BJ (cell line): ENCODE measurements at places on chromosomes 6 and 20.

- no peak for DNase-seq
These were observed 253.4 kb downstream of the HACE1 start for GRCh38 chr6:104606361-104606760.

- no peak for DNase-seq
These were observed 68.3 kb downstream of the FHL5 start for GRCh38 chr6:96631248-96631647.

- DNase-seq: peak; percentile 17
These were observed 28.1 kb upstream of the AKAP7 start for GRCh38 chr6:131107151-131107550.

- no peak for DNase-seq
These were observed 178.9 kb upstream of the RNF217 start for GRCh38 chr6:124783344-124783743.

DNA sequence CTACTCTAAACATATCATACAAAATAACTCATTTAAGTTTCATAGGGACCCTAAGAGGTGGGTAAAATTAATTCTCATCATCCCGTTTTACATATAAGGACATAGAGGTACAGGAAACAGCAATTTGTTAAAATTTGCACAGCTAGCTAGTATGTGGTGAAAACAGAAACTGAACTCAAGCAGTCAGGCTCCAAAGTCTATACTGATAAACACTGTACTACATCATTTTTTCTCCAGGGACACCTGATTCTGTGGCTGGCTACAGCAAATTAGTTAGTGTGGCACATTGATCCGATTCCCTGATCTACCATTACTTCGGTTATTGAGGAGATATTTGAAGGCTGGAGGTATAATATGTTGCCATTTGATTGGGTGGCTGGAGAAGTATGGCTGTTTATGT lies 36.2 kb upstream of the E2F3 start:
- DNase-seq: no peak
